ENCODE measurements at places on chromosomes 4 and X.

- DNase-seq: no peak
Measured at GRCh38 chr4:17398035-17398434, 113.9 kb downstream of the QDPR start.

DNA sequence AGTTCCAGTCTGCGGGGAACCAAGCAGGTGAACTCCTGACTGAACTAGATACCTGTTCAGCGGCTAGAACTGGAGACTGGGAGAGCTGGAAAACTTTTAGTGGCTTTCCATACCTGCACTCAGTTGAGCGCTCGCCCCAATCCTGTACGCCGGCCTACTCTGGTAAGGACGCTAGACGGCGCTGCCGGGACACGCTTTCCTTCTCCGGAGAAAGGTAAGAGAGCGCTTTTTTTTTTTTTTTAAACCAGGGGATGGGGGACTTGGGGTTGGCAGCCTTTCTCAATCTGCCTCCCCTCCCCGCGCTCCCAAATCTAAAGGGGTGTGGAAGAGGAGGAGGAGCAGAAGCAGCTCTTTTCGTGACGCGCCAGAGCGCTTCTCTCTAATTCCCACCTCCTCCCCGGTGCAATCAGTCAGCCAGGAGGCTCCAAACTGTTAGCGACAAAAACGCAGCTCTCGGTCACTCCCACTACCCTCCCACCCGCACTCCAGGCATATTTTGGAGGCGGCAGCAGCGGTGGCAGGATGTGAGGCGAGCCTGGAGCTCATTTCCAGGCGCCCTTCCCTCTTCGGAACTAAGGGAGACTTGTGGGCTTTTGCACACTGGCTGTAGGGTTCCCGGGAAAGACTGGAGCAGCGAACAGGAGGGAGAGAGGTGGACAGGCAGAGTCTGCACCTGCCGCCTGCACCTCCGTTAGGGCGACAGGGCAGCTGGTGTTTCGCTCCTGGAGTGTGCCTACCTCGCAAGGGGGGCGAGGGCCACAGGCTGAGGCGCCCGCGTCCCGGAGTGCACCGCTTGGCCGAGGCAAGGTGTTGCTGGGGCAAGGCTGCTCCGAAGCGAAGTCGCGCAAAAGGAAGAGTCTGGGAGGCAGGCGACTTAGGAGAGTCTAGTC lies at the start of gene IL1RAPL2:
Gene IL1RAPL2 (plus strand): TSS at position 409 of the 890 bp plus-strand sequence.
- DNase-seq: peak; percentile 50

GRCh38 chr4:85445050-85445639 lies 29.8 kb upstream of the ARHGAP24 start:
- DNase-seq: no peak

- DNase-seq: no peak
Measured at GRCh38 chr4:40493160-40493559, 136.5 kb downstream of the RBM47 start.

GRCh38 chrX:136147315-136147901 lies at the start of gene FHL1:
FHL1 (plus strand) TSS chrX:136147533.
- peak; percentile 18 for DNase-seq

GRCh38 chrX:154738011-154738738 lies 12.7 kb downstream of the GAB3 start:
- DNase-seq: peak; percentile 40

GRCh38 chr4:67333664-67334063 lies 211.6 kb downstream of the CENPC start:
- DNase-seq: no peak

- DNase-seq: no peak
Measured at GRCh38 chr4:5079581-5079980, 28.3 kb downstream of the STK32B start.

DNA sequence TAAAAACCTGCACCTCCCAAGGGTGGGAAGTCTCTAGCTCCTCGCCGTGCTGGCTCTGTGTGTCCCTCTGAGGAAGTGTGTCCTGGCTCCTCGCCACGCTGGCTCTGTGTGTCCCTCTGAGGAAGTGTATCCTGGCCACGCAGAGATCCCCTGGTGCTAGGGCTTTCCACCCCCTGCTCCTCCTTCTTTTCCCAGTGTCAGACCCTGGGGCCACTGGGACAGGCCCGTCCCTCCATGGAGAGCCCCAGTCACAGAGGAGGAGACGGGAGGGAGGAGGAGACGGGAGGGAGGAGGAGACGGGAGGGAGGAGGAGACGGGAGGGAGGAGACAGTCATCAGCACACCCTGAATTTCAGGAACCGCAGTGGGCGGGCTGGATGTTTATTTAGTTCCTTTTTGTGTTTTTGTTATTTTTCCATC lies 53.8 kb upstream of the HGFAC start:
- peak; percentile 77 for DNase-seq

DNA sequence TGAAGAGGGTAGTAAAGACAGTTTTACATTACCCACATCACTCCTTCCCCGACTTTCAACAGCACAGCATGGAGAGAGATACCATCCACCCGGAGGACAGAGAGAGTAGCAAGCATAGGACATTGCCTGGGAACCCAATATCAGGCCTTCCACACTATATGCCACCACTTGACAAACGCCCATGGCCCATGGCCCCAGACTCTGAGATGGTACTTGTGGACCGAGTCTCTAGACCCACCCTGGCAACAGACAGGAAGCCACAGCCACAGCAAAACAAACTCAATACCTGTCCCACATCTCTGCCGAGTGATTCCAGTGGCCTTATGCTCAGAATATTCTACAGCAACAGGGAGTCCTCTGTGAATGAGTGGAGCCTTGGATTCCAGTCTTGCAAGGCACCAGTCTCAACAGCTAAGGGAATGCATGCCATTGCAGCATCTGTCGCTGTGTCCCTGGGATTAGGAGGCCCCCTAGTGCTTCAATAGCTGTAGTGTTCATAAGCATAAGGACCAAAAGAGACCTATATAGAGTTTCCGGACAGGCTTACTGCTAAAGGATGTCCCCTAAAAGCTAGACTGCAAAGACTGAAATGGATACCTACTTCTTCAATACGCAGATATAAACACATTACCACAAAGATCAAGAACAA lies 14.7 kb upstream of the CT55 start:
- DNase-seq: peak; percentile 59

DNA sequence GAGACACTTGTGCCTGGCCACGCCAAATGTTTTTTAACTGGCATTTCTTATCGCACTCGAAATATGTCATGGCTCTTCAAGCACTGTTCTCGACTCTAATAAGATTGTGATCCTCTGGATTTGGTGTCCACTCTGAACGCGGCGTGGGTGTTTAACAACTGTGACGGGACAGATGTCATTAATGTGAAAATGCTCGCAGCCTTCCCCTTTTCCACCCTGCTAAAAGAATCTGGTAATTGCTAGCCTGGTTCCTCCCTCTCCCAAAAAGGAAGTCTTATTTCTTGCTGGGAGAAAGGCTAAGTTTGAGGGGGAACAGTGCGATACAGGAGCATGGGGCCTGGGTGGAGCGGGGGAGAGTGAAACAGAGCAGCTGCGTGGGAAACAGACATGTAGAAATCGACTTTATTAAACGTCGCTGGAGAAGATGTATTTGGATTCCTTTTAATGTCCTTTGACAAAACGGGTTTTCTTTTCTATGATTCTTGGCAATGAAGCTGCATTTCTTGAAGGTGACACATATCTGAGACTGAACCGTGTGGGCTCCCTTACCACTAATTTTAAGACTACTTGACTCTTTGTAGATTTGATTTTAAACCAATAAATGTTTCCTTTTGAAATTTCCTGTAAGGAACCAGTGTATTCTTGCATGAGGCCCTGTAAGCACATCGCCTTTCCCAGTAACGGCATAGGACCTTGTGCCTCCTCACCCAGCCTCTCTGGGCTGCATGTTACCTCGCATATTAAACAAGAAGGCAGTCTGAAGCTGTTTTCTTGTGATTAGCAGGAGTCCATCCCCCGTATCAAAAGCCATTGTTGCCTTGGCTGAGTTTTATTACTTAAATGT lies 17.8 kb downstream of the TBC1D1 start:
- DNase-seq: peak; percentile 50

- DNase-seq: no peak
Measured at GRCh38 chr4:19657856-19658255, 593.8 kb upstream of the SLIT2 start.

GRCh38 chrX:40310016-40310415 lies 212.3 kb upstream of the BCOR start:
- no peak for DNase-seq

- DNase-seq: no peak
Measured at GRCh38 chr4:113398441-113399143, 349.1 kb downstream of the ANK2 start.

- DNase-seq: no peak
Measured at GRCh38 chr4:7521666-7522065, 86.9 kb upstream of the PSAPL1 start.

GRCh38 chr4:169439244-169439643 lies 168.5 kb upstream of the SH3RF1 start:
- no peak for DNase-seq

DNA sequence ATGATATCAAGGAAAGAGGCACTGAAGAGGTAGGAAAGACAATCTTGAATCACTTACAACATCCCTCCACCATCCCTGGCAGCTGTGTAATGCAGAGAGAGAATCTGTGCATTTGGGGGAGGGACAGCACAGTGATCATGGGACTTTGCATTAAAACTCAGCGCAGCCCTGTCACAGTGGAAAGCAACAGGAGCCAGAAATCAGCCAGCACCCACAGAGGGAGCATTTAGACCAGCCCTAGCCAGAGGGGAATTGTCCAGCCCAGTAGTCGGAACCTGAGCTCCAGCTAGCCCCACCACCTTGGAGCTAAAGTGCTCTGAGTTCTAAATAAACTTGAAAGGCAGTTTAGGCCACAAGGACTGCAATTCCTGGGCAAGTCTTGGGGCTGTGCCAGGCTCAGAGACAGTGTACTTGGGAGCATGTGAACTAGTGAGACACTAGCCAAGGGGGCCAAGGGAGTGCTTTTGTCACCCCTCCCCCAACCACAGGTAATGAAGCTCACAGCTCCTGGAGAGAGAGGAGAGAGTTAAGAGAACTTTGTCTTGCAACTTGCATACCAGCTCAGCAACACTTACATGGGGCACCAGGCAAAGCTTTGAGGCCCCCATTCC lies 83.9 kb upstream of the FAM241A start:
- DNase-seq: no peak

- no peak for DNase-seq
Measured at GRCh38 chrX:17987783-17988182, 126.7 kb upstream of the RAI2 start.

DNA sequence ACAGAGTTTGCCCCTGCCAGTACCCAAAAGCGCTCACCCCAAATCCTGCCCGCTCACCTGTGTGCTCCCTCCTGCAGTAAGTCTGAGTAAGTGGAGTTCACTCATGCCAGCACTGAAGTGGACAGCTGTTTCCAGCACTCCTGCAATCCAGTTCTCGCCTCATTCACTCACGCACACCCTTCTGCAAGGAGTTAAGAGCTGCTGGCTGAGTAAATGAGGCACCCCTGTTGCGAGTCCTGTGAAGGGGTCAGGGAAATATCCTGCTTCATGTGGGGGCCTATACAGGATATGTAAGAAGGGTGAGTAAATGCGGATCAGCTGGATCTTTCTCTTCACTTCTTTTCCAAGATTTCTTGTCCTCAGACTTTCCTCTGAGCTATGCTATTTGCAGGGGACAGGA lies 23.5 kb downstream of the CXCL8 start:
- DNase-seq: no peak

- no peak for DNase-seq
Measured at GRCh38 chrX:135324463-135324862, 15.2 kb downstream of the ETDC start.

GRCh38 chr4:1610791-1611500 lies 73.2 kb downstream of the FAM53A start:
- no peak for DNase-seq

DNA sequence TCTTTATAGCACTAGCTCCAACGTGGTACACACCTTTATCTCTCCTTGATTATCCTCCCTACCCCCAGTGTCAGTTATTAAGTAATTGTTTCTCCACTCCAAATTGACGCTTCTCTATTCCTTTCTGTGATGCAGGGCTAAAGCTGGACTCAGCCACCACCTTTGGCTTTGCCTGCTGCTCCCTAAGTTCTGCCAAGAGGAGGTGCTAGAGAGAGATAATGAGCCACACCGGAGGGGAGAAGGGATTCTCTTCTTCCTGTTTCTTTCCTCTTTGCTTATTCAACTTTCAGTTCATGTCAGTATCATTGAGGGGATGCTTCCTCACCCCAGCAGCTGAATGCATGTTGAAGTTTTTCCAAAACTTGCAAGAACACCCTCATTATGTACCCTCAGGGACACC lies 176.5 kb downstream of the GBA3 start:
- peak; percentile 13 for DNase-seq

DNA sequence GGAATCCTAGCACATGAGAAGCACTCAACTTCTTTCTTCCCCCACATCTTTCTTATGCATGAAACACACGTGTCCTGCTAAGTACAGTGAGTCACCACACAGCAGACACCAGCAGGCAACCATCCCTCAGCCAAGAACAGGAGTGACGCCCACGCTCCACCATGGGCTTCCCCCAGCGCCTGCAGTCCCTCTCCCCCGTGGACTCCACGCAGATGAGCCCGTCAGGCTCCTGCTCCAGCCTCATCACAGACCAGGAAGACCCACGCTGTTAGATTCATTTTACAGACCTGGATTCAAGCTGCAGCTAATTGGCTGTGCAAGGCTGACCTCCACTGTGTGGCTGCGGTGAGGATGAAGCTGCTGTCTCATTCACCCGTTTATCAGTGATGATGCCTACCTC lies 16.7 kb downstream of the HMX1 start:
- no peak for DNase-seq

DNA sequence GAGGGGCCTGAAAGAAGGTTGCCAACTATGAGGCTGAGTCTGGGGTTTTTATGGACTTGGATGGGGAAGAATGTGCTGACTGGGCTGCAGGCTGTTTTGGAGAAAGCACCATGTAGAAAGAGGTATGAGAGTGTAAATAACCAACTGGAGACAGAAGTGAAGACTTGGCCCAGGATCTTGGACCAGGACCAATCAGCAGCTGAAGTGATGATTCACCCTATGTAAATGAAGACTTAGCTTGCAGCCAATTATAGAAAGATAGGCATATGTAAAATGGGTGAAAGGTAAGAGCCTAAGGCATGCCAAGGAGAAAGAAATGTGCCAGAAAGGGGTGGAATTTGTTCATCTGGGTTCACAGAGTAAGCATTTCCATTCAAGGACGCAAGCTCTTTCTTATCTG lies 856.7 kb upstream of the PRKX start:
- no peak for DNase-seq

- no peak for DNase-seq
Measured at GRCh38 chrX:105210258-105210657, 10.2 kb downstream of the TEX13A start.

DNA sequence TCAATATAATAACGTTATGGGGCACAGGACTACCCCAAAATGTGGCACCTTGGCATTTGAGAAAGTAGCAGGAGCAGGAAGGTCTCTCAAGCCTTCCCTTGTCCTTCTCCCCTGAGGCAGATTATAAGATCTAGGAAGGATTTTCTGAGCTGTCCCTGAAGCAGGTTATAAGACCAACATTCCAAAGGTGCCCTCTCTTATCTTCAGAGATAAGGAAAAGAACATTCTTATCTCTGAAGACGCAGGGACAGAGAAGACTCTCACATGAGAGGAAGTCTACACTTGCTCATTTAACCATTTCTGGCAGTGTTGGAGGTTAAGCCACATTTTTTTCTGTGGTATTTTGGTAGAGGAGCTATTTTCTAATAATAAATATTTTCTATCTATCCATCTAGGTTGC lies 437.9 kb upstream of the MAOA start:
- DNase-seq: no peak

All from KBM-7 (cell line).